ENCODE measurements at places on chromosomes 13 and 19.

DNA sequence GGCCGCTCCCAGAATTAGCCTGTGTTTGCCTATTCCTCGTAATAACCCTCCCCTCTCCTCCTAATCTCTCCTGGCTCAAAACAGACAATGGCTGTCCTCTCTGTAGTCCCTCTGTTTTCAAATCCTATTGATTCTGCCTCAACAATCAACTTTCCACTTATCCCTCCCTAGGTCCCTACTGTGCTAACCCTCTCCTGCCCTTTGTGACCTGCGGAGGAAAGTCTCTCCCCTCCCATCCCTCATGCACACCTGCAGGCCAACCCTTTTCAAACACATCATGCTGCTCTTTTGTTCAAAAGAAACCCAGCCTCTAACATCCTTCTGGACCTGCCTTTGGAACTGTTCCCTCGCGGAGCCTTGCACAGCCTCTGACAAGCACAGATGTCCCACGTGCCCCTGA, 37.3 kb downstream of the CILP2 start:
- DNase-seq: no peak

DNA sequence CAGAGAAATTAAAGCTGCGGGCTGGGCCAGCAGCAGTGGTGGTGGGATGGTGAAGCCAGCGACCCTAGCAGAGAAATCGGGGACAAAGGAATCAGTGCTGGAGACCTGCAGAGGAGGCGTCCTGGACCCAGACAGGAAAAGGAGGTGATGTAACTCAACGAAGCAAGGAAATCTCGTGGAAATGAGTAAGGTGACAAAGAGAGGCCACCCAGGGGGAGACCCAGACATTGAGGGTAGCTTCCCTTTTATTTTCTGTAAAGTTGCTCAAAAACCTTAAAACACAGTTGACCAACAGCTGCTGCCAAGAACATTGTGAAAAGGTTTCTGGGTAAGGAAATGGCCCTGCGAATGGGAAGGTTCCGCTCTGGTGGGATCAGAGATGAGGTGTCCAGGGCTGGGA, 13.3 kb upstream of the RETN start:
- DNase-seq: no peak

GRCh38 chr19:39328046-39328705, 7.5 kb upstream of the LRFN1 start:
- DNase-seq: peak; percentile 62

DNA sequence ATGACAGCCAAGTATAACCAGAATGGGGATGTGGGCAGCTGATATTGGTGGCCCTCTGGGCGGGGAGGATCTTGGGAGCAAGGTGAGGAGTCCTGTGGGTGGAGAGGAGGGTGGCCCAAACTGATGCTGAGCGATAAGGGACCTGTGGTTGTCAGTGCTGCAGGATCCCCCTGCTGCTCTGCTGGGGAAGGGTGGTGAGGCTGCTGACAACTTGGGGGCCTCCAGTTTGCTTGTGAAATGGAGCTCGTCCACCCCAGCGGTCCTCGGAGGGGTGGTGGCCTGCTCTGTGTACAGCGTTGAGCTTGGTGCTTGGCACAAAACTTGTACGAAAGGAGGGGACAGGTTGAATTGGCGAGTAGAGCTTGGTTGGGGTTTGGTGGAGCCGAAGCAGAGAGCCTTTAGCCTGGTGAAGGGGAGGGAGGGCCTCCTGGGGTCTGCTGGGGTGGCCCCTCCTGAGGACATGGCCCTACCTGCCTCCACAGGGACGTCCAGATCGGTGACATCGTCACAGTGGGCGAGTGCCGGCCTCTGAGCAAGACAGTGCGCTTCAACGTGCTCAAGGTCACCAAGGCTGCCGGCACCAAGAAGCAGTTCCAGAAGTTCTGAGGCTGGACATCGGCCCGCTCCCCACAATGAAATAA, 2.9 kb downstream of the RPS11 start:
- no peak for DNase-seq

- no peak for DNase-seq
Measured at GRCh38 chr19:40266912-40267600, 18.1 kb downstream of the AKT2 start.

- DNase-seq: no peak
Measured at GRCh38 chr19:28715157-28715556, 497.8 kb downstream of the UQCRFS1 start.

GRCh38 chr19:39407660-39408391, 1.2 kb downstream of the ZFP36 start:
- peak; percentile 85 for DNase-seq

- DNase-seq: peak; percentile 28
Measured at GRCh38 chr19:7450243-7451223, 38.3 kb downstream of the PEX11G start.

- DNase-seq: no peak
Measured at GRCh38 chr13:99686157-99686572, 184.9 kb downstream of the TM9SF2 start.

DNA sequence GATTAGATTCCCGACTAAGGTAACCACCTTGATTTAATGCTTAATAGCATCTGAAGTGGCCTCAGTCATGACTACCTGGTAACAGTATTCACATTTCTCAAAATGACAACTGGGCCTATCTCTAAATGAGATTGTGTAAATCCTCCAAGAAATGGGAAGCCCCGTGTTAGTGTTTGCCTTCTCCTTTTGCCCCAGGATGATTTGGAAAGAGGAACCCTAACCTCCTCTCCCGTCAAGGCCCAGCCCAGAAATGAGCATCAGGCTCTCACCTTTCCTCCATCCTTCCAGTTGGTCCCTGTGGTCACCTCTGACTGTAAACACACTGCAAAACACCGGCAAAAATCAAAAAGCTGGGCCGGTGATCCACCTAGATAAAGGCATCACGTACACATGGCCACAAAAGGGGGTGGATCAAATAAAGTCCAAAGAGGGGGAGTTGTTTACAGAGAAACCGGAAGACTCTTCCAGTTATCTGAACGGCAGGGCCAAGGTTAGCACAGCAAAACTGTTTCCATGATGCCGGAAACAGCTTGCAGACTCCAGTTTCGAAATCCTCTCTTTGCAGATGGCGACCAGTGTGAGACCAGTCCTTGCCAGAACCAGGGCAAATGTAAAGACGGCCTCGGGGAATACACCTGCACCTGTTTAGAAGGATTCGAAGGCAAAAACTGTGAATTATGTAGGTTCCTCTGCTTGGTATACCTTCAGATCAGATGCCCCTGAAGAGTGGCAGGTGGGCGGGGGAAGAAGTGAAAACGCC, 16.4 kb downstream of the F10 start:
- DNase-seq: peak; percentile 60

DNA sequence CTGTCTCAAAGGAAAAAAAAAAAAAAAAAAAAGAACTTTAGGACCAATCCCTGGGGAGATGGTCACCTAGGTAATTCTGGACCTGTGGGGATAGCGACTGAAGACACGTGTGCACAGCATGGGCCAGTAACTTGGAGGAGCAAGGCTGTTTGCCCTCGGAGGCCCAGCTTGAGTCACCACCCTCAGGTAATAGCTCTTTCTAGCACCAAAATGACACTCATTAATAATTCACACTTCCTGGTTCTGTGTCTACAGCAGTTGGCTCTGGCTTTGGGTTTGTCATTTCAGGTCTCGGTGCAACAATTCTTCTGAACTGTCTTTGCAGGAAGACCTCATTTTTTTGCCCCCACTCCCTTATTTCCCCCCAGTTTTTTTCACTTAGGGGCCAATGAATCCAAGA, 3.9 kb upstream of the ATP11A start:
- DNase-seq: no peak

DNA sequence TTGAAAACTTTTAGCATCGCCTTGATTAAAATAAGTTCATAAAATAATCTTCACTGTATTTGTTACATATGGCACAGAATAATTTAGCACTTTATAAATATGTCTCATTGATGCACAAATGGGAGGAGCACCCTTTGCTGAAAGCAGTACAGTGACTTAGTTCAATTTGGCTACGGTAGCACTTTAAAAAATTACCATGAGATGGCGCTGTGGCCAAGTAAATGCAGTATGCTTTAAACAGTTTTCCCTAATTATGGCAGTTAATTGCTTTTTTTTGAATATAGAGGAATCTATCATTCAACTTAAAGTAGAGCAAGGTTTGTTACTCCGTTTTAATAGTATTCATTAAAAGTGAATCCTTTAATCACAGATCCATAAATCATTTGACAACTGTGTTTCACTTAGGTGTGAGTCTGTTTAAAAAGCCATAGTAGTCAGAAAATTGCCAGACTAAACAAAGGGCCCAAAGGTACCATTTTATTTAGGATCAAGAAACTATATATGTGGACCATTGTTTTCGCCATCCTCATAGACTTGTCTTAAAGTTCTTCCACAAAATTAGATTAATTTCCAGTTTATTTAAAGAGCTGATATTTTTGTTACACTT, 34.7 kb upstream of the ESD start:
- peak; percentile 43 for DNase-seq

DNA sequence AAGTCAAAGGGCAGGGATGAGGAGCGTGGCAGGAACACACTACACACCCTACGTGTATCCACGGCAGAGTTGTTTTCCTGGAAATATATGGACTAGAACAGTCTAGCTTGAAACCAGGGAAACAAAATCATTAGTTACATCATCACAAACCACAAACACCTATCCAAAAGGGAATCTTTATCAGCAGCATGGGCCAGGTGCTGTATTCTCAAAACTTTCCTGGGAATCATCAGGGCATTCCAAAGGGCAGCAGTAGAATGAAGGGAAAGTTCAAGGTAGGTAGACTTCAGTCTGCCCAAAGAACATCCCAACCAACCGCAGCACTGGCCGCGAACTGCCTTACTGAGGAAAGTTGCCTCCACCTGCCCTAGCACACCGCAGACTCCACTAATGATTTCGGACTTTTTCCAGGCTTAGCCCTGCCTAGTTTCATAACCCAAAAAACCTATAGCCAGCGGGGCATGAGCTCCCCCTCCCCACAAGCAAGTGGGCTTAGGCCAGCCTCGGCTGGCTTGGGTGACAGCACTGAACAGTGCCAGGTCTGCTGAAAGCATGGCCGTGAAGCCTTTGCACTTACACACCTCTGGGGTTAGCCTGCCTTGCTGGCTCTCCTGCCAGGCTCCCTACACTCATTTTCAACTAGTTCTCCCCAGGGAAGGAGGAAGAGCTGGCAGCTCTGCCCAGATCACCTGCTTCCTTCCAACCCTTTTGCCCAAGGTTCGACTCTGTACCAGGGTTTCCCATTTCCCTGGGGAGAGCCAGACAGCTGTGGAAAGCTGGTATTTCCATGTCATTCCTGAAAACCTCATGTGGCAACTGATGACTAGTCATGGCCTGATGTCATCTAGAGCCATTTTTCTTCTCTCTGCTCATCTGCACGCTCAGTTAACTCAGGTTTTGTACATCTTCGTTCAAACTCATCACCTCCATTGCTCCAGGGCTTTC, 77.3 kb upstream of the UBAC2 start:
- DNase-seq: no peak

Data from RPMI8226 (cell line).